ENCODE measurements at places on chromosomes 2 and 18.

- no peak for DNase-seq
Measured at GRCh38 chr2:40611196-40611595, 159.3 kb upstream of the SLC8A1 start.

DNA sequence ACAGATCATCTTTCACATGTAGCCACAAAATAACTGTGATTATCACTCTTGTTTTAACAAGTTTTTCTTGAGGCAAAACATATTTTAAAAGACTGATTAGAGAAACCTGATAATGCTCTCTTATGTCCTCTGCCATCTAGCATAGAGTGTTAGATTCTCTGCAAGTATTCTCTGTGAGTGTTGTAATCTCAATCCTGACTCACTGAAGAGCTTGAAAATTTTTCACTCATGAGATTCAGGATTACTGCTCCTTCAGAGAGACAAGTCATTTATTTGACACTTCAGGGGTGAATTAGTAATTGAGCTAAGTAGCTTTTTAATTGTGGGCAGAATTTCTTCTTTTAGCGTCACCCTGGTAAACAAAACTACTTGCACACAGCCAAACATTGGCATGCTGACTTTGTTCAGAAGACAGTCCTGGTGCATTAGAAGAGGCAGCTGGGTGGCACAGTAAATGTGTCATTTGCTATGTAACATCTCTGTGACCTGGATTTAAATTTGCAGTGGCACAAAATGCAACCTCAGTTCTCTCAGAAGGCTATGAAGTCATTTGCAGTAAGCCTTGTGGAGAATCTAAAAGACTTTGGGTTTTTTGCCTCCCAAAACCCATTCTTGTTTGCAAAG lies 172.9 kb downstream of the LRP1B start:
- no peak for DNase-seq

GRCh38 chr2:205661281-205661680 lies 21.0 kb upstream of the NRP2 start:
- no peak for DNase-seq

DNA sequence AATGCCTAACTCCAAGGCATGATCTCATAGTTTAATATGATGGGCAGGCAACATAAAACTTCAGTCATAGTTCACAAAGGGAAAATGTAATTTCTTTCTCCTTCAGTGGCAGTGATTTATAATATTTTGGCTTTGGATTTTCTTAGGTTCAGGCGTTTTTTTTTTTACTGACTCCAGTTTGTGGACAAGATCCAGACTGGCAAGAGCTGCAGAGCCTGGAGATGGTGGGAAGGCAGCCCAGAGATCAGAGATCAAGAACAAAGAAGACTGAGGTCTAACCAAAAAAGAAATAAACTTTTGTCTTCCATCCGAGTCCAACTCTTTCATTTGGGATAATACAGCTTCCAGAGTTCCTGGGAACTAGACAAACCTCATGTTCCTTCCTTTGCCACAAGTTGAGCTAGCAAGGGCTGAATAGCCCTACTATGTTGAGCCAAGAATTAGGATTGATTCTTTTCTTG lies 215.3 kb upstream of the SETBP1 start:
- DNase-seq, result no peak

DNA sequence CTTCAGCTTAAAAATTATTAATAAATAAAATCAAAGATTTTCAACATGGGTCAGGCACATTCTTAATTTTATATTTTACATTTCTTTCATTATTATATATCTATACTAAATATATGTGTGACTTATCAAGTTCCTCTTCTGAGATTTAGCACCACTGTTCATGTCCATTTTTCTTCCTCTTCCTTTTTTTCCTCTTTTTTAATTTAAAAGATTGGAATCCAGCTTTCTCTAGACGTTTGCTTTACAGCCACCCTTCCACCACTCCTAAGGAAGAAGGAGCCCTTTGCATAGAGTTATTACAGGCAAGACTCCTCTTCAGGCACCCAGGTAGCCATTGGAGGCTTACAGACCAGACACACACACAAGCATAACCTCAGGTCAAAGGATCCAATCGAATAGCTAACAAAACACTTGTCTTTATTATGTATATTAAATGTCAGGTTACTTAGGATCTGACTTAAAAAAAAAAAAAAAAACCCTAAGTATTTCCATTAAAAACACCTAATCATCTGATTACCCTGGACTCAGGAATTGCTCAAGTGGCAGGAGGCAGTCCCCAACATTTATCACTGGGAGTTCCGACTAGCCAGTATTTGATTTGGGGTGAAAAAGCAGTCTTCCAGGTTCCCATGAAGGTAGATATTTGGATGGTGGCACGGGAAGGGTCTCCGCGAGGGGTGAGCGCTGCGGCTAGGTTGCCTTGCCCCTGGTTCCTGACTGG lies 2.4 kb upstream of the ZEB2 start:
- no peak for DNase-seq

GRCh38 chr2:110674620-110675555 lies 3.0 kb downstream of the BUB1 start:
- peak; percentile 78 for DNase-seq

DNA sequence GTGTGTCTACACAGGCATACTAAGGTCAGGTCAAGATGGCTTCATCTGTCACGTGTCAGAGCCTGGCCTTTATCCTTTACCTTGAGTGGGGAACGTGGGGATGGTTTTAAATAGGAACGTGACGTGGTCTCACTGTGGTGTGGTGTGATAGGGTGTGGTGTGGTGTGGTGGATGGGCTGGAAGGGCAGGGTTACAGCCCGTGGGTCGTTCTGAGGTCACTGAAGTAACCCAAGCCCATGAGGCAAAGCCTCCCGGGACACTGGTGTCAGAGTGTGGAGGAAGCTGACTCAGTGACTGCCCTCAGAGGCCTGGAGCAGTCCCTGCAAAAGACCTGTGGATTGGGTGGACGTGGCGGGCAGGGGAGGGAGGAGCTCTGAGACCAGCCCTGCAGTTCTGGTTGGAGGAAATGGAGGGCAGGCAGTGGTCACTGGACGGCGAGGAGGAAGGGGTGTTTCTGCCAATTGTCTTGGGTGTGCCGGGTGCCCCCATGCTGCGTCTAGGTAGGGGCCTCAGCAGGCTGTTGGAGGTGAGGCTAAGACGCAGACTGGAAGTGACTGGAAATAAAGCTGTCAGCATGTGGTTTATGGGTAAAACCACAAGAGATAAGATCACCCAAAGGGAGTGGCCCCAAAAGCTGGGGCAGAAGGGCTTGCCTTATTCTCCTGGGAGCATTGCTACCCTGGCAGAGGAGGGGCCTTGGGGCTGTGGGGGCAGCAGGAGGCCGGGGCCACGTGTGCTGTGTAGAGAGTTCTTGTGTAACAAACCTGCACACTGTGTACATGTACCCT lies 84.8 kb downstream of the SH3RF3 start:
- peak; percentile 82 for DNase-seq

DNA sequence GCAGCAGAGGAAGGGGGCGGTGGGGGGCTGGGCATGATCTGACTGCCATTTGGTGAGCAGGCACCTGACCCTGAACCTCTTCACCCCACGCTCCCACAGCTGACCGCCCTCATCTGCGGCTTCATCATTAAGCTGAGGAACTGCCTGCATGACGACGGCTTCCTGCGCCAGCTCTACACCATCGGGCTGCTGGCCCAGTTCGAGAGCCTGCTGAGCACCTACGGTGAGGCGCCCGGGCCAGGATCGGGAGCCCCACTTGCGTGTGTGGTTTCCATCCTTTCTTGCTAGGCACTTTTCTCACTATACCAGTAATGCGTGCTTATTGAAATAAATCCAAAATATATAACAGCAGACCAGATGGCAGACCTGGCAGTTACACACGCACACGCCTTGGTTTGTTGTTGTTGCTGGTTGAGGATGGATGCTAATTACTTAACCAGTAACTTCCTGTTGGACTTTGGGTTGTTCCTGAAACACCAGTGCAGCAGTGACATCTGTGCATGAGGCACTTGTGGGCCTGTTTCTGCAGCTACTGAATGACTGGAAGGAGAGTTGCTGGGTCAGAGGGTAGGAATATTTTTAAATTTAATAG lies 43.7 kb downstream of the COA5 start:
- DNase-seq, result no peak

DNA sequence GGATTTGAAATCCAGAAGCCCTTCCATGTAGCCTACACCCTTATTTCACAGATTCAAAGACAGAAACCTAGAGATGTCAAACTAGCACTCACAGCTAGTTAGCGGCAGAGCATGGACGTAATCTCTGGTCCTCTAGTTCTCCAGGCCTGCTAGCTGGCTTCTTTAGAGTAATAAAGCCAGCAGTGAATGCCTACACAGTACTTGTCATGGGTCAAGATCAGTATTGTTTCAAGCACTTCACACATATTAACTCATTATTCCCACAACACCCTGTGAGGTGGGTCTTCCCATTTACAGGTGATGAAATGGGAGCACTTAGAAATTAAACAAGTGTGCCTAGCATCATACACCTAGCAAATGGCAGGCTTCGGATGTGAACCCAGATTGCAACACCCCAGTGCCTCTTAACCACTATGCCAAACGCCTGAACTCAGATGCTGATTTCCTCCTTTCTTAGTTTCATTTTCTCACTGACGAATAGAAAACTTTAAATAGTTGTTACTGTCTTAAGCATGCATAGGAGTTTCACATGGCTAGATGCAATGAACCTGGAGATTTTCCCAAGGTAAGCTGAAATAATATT lies 14.5 kb upstream of the ZBTB14 start:
- DNase-seq, result peak; percentile 60

GRCh38 chr2:66032226-66032775 lies 402.6 kb upstream of the MEIS1 start:
- DNase-seq, result no peak

DNA sequence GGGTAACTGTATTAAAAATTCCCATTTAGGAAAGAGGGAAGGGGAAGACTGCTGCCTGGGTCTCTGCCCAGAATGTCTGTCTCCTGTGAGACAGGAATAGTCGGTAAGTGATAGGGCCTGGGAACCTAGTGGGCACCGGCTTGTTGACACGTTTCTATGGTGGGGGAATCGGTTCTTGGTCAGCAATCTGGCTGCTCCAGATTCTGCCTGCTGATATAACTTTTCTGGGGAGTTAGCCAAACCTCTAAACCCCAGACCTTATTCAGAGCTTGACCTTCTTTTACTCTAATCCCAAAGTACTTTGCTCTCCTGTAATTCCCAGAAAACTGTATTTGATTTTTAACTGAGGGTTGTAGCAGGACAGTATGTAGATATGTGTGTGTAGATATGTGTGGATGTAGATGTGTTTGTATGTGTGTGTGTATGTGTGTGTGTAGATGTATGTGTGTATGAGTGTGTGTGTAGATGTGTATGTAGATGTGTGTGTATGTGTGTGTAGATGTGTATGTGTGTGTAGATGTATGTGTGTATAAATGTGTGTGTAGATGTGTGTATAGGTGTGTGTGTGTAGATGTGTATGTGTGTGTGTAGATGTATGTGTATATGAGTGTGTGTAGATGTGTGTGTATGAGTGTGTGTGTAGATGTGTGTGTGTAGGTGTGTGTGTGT lies 61.8 kb upstream of the TXNDC2 start:
- no peak for DNase-seq

DNA sequence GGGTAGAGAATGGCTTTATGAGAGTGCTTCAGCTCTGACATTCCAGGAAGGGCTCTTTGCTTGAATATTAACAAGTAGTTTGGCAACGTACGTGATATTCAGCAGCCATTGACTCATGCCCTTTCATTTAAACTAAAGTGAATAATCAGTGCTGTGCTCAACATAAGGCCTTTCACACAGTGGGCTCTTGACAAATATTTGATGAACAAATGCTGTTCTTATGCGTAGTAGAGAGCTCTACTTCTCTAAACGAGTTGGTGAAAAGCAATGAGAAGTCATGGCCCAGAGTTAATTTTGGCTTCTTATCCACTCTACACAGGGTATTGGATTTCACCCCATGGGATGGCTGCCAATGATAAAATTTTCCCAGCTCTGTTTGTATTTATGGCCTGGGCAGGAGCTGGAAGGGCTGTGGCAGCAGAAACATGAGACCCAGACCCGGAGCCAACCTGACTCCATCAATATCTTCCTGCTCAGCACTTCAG lies 338.9 kb downstream of the CCDC85A start:
- no peak for DNase-seq

DNA sequence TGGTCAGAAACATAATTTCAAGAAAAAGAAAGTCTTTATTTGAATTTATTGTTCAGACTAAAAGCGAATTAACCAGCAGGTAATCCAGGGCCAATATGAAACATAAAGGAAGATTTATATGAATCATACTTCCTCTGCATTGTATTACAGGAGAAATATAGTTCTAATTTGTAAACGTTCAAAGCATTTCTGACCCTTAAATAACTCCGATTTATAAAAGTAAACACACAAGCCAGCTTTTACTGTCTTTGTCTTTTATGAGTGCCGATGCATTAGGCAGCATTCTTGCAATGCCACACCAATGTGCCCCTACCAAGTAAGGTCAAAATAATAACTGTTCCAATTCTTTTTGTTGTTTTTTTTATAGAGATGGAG lies 118.8 kb upstream of the RBBP8 start:
- no peak for DNase-seq

DNA sequence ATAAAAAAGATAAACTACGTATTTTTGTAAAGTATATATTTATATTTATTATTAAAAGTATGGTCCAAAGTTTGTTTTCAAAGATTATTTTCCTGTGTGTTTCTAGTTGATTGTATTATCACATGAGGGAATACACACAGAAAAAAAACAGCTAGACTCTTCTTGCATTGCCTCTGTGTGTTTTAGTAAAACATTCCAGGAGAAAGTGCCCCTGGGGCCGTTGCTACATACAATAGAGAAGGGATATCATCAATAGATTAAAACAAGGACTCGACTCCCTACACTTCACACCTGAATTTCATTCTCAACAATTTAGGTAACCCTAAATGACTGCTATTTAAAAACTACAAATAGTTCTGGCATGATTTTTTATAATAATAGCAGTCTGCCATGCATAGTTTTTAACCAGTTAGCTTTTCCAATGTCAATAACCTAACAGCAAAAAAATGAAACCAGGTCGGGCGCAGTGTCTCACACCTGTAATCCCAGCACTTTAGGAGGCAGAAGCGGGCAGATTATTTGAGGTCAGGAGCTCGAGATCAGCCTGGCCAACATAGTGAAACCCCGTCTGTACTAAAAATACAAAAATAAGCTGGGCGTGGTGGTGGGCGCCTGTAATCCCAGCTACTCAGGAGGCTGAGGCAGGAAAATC lies 171.3 kb downstream of the DNAH6 start:
- DNase-seq, result no peak

DNA sequence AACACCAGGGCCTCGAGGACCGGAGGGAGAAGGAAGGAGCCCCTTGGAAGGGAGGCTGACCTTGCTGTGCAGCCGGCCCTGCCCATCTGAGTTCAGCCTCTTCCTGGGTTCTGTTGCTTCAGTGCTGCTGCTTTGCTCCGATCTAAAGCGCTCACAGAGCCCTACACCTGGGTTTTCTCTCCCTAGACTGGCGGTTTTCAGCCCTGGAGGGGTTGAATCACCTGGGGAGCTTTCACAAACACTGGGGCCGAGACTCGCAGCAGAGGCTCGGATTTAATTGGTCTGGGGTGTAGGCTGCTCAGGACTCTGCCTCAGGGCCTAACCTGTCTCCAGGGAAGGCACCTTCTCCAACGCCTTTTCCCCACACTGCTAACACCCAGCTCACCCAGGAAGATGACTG lies 40.9 kb upstream of the SMAD7 start:
- no peak for DNase-seq
